ENCODE measurements at places on chromosomes 2 and 18.

DNA sequence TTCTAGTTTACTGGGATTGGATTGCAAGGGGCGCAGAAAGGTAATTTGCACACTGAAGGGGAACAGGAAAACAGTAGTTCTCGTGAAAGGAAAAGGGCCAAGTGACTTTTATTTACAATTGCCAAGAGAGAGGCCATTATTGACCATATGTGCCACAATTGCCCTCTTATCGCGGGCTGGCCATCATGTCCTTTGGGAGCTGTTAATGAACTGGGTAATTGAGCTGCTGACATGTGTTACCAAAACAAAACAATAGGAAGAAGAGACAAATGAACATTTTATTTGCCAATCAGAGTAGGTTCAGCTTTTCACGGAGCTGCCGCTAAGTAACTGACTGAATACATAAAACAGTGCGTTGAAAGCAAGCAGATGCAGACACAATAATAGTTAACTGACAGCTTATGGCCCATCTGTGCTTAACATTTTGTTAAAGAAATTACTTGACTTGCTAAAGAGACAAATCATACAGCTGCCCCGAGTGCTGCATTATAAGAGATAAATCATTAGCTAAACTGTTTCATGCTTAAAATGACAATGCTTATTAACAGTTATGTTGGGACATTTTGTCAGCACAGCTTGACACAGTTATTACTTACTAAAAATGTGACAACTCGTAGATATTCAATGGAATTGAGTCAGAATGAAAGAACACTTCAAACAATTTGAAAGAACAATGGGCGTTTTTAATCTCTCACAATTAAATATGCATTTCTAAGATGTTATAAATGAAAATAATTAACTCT is 57.5 kb downstream of the PAX3 start:
- no peak for DNase-seq

DNA sequence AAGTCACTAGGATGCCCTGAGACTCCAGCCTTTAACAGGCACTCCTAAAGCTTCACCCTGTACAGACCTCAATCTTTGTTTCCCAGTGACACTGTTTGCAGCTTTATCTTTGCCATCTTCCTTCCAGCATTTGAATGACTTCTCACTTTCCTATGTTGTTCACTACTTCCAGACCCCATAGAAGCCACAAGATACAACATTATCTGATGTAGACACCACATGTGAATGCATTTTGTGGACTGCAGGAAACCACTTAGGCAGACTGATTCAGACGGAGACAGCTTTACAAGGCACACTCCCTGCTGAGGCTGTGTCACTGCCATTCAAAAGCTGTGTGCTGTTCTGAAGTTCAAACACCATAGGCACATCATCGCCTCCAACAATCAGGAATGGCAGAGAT is 67.3 kb upstream of the SPATS2L start:
- DNase-seq, result no peak

DNA sequence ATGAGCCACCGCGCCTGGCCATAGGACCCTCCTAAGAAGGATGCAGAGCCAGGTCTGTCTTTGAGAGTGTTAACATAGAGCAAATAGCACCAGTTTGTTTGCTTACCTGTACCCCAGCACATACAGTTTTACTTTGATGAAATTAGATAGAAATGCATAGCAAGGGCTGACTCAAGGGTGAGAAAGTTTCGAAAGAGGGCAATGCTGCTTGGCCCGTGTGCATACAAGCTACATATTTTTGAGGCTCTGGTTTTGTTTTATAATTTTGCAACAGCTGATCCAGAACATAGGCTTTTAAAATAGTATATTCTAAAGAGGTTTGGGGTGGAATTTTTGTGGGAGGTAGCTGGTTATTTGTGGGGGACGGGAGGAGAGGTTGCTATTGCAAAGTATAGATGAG is 151.7 kb downstream of the MCFD2 start:
- DNase-seq, result no peak

DNA sequence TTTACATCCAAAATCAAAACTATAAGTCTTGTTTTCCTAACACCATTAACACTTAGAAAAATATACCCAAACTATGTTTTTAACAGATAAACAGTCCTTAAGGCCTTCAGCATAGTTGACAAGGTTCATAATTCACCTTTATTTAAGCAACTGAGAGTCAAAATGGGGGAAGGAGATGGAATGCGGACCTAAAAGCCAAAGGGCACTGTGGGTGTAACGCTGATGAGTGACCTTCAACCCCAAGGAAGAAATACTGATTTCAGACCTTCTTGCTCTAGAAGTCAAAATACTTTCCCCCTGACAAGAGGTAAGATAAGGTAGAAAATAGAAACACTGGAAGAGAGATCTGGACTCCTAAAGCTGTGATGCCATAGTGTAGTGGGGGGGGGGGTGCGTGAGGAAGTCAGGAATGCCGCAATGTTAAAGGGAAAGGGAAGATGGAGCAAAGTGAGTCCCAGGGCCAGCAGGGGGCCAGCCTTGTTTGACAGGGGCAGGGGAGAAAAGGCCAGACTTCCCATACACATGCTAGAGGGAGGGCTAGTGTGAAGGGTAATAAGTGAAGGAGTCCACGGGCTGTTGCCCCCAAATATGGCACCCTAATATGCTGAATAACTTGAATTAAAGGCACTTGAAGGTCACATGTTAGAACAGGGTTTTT is 31.4 kb downstream of the CCDC93 start:
- DNase-seq, result no peak

DNA sequence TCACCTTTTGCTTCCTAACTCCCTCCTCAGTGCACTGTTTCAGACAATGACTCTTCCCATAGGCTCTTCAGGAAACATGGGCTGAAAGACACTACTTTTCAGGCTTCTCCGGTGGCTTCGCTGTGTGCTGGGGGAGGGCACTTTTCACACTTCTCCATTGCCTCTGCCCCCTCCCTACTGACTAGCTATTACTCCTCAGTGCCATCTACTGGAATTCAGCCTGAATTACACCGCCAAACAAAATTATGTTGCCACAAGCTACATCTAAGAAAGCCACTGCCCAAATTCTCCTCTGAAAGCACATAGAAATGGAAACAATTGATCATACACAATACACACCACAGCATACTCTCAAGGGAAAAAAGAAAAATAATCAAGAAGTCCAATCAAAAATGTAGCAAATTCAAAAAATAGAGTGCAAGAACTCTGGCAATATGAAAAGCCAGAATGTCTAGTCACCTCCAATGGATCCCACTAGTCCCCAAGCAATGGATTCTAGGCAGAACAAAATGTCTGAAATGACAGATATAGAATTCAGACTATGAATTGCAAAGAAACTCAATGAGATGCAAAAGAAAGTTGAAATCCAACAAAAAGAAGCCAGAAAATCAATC is 1139.4 kb upstream of the GYPC start:
- DNase-seq, result no peak

GRCh38 chr2:231535961-231536360 is 5.7 kb upstream of the NMUR1 start:
- DNase-seq, result no peak

All from stimulated activated CD8-positive, alpha-beta memory T cell treated with anti-CD3 and anti-CD28 coated beads, Interleukin-12 subunit alpha, Interleukin-12 subunit beta, amount 100 ng/mL, for 1 hour (primary cell).